ENCODE measurements at places on chromosomes 12 and 14.

DNA sequence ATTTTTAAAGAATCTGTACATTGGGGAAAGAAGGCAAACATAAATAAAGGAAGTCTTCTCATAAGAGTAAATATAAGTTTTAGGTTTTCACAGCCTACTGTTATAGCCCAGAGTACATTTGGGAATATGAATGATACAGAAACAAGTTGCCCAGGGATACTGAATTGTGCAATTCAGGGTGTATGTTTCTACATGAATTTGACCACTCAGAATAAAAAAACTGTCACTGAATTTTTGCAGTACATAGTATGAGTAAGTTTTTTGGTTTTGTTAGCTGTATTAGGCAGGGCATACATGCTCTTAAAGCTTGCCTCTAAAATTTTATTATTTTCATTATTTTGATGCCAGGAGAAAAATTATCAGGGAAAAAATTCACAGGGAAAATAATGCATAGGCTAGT is 6.6 kb upstream of the PCNX4 start:
- DNase-seq: no peak

- DNase-seq: no peak
Measured at GRCh38 chr14:63174760-63175191, 29.5 kb upstream of the RHOJ start.

DNA sequence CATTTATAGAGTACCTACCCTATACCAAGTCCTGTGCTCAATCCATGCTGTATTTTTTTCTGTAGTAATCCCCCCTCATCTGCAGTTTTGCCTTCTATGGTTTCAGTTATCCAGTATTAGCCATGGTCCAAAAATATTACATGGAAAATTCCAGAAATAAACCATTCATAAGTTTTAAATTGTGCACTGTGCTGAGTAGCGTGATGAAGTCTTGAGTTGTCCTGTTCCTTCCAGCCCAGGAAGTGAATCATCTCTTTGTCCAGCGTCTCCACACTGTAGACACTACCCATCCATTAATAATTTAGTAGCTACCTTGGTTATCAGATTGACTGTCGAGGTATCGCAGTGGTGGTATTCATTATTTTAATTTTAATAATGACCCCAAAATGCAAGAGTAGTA is 54.2 kb downstream of the SUDS3 start:
- DNase-seq: no peak

- DNase-seq: no peak
Measured at GRCh38 chr12:619346-619745, 43.9 kb downstream of the NINJ2 start.

GRCh38 chr12:29229158-29229505 is 80.1 kb downstream of the FAR2 start:
- no peak for DNase-seq

DNA sequence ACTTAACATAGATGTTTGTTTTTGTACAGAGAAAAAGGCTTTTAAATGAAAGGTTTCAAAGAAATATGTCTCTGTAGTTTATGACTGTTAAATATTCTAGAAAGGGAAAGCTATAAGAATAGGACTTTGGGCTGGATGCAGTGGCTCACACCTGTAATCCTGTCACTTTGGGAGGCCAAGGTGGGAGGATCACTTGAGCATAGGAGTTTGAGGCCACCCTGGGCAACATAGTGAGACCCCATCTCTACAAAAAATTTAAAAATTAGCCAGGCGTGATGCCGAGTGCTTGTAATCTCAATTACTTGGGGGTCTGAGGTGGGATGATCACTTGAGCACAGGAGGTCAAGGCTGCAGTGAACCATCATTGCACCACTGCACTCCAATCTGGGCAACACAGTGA is 11.4 kb downstream of the GPX2 start:
- no peak for DNase-seq

DNA sequence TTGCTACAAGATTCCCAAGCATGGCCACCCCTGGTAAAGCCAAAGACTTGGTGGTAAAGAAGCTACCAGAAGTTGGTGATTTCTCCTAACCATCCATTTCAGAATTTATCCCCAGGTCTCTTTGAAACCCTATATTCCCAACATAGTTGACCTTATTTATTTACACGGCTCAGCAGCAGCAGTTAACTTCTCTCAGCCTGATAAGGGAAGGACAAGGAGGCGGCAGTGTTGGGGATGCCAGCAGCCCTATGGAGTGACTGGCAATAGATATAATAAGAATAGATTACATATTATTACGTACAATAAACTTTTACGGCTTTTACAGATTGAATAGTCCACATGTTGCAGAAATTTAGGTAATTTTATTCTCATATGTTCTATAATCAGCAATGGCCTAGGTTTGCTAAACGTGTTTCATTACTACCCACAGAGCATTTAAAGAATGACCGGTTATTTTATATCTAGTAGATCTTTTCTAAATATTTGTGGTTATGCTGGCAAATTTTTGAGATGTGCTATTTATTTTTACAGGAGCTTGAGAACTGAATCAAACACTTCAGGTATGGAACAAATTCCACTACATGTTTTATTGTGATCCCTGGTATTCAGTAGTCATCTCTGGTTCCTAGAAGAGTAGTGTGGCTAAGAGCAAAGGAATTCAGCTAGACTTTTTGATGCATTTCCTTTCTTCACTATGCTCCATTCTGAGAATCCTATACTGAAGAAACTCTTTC is 19.8 kb upstream of the PALS1 start:
- DNase-seq: no peak

- no peak for DNase-seq
Measured at GRCh38 chr12:115867854-115868253, 409.6 kb downstream of the MED13L start.
